T-helper 17 cell (primary cell): ENCODE measurements at places on chromosomes 12 and 14. TPM values are rescaled to one million over a fixed set of nuclear protein-coding genes. Genes with fewer than 3 reads are reported as not detected.
A peak's percentile ranks its signal among the peaks of the same experiment; 100 is the strongest.

The P2RX2 gene
- not detected for total RNA-seq

The AKAP3 gene
- total RNA-seq = 2.6 TPM

DNA sequence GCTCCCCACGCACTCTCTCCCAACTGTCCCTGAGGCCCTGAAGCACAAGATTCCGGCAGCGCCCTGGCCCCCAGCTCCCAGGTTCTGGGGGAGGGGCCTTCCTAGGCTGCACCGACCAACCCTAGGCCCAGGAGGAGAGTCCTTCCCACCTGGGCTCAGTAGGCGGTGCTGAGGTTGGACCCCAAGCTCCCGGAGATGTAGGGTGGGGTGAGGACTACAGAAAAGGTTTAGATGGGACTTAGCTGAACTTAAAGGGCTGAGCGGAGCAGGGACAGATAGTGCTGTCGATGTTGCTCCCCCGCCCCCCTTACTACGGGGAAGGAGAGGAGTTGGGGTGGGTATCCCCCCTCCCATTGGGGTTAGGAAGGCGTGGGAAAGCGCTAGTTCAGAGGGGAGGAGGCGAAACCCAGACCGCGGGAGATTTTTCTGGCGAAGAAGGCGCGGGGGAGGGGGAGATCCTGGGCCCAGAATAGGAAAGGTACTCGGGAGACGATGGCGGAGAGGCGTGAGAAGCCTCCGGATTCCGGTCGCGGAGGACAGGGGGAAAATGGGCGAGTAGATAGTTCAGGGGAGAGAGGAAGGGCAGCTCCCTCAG is 4.2 kb upstream of the BAZ2A start:
- DNase-seq = no peak

DNA sequence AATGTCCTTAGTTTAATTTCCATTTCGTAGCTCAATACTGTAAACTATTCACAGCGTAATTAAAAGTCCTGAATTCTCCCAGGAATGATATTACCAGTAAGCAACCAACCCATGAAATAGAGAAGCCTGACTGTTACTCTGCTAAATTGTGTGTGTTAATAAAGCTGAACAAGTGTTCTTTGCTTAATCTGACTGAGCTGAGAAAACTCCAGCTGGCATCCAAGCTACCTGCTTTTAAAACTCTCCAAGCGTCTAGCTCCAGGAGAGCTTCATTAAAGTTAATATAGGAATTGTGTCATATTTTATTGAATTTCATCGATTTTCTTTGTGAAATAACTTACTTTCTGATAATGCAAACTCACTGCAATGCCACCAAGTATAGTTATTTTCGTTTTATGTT is 524.4 kb downstream of the SLC16A7 start:
- no peak for DNase-seq

GRCh38 chr12:15710860-15711510 is 78.2 kb downstream of the EPS8 start:
- DNase-seq = no peak

DNA sequence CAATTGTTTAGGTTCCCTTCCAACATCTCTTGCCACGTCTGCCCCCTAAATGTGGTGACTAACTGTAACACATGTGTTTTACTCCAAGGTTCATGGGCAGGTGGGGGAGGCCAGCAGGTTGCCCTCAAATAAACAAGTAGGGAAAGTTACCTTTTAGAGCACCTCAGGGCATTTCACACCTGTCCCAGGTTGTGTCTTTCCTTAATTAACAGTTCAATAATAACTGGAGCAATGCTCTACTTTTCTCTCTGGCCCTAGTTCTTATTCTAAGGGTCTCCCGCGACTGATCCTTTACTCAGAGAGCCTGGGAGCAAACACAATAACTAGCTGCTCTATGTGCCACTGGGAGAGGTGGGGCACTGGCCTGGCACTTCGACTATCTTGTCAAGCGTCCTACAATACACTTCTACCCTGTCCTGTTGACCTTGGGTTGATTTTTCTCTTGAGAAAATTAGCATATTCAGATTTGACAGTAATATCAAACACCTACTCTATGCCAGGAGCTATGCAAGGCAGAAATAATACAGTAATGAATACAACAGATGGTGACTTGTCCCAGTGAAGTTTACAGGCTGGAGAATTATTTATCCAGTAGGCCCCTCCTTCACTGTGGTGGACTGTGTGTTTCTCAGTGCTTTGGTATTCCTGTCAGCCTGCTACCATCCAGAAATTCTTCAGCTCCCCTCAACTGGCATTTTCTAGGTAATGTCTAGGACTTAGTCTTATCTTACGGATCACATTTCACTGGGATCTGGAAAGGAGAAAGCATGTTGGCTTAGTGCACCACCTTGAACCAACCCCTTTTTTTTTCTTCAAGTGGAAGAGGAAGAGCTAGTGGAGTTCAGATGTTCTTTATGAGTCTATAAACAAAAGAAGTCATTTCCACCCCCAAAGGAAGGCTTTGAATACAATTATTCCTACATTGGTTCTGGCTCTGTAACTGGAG is 202.6 kb downstream of the CRADD start:
- DNase-seq = no peak

The SYCP3 gene
- total RNA-seq = 0.47 TPM

GRCh38 chr14:69274321-69274720 is 14.4 kb downstream of the GALNT16 start:
- no peak for DNase-seq

The CPNE6 gene
- total RNA-seq = not detected

DNA sequence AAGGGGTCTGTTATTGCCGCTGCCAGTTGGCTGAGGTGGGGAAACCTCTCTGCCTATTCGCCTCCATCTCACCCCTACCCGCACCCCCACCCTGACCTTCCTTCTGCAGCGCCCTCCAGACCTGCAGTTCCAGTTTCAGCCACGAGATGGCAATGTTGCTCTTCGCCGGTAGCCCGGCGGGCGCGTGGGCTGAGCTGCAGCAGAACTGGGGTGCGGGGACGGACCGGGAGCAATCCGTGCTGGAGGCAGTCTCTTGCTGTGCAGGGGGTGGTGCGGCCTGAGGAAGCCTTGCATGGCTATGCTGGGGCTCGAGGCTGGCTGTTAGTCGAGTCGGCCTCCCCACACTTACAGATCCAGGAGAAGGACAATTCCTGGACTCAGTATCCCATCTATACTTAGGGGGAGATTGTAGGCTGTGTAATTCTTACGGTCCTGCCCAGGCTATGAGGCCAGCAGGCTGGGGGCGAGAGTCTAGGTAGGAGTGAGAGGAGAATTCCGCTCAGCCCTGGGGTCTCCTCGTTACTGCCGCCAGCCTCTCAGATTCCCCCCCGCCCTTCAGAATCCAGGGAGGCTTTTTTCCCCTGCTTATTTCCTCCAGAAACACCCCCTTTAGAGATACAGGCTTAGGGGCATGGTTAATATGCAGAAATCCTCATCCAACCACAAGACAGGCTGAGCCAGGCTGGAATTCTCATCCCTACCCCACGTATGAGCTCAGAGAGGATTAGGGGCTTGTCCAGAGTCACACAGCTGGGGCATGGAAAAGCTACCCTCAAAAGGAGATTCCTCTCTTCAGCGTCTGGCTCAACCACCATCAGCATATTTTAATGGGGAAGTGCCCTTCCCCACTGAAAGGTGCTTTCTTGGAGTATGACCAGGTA is 118.2 kb downstream of the AACS start:
- peak; percentile 57 for DNase-seq

DNA sequence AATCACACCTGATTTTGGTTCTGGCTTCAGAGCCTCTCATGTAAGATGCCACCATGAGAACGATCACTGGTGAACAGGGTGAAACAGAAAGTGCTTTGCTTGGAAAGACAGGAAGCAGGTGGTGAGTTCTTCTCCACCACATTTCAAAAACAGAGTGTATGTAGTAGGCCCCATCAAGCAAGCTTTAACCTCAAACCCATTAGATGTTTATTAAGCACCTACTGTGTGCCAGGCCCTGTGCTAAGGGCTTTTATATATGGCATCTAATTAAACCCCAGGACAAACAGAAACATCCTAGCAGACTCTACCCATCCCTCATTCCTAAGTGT is 47.8 kb upstream of the MED13L start:
- no peak for DNase-seq

DNA sequence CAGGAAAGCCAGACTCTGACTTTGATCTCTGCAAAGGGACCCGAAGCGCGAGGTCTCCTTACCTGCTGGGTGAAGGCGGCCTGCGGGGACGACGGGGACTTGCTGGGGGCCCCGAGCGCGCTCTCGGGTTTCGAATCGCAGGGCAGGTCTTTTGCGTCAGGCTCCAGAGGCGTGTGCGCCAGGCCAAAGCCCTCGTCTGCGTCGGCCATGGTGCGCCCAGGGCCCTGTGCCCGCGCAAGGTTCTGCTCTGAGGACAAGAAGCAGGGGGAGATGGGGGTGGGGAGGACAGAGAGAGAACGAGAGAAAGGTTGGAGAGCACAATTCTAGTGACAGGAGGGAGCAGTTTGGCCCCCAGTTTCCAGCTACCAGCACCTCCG is 2.3 kb downstream of the TBX5 start:
- no peak for DNase-seq

- DNase-seq = no peak
Measured at GRCh38 chr14:30875788-30876053, 1.4 kb downstream of the COCH start.

GRCh38 chr14:89060191-89060590 is 235.7 kb downstream of the TTC8 start:
- DNase-seq = no peak

The TAMALIN gene
- 562 TPM for total RNA-seq

GRCh38 chr12:64450711-64451486 is 1.0 kb upstream of the TBK1 start:
- DNase-seq = no peak

The CCDC198 gene
- total RNA-seq = not detected

DNA sequence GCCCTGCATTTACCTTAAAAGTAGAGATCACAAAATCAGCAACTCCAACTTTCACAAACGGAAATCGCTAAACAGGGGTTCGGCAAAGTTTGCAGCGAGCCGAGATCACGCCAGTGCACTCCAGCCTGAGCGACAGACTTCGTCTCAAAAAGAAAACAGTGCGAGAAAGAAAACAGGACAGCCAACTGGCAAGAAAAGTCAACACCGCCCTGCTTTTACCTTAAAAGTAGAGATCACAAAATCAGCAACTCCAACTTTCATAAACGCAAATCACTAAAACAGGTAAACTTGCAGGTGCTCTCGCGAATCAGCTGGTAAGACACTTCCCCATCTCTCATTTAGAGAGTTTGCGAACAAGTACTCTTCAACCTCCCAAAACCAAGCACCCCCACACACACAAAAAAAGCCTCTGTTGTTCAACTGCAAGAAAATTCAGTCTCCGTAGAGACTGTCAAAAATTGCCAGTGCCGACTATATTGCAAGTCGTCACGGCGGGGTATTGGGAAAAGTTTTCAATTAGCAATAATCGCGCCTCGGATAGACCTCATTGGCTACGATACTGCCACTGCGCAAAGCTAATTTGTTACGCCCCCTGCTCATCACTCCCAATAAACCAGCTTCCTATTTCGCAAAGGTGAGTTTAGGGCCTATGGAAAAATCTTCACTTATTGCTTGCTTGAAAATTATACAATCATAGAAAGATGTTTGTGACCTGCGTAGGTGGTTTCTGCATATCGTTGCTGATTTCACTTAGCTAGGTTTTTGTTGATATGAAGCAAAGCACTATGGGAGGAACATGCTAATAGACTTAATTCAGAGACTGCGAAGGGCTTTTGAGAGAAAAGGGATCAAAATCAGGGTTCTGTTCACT is at the start of gene RNU4-1:
Gene RNU4-1, minus strand, starts transcription at position 577 of the 871 bp plus-strand sequence.
- DNase-seq = peak; percentile 46

The RERG gene
- total RNA-seq = not detected

GRCh38 chr12:46065412-46066166 is 75.2 kb upstream of the SCAF11 start:
- DNase-seq = no peak

- no peak for DNase-seq
Measured at GRCh38 chr14:36519431-36520321, at the start of gene NKX2-1. Gene NKX2-1 (minus strand): TSS chr14:36520232. CDS start chr14:36520129, 103 bp downstream.

GRCh38 chr12:124603100-124603541 is 35.7 kb upstream of the NCOR2 start:
- DNase-seq = no peak
